Activated B cell treated with CpG ODN at 0.5 μM for 24 hours (primary cell): ENCODE measurements at places on chromosomes 3 and 15. TPM values are rescaled to one million over a fixed set of nuclear protein-coding genes. Genes with fewer than 3 reads are reported as not detected.

DNA sequence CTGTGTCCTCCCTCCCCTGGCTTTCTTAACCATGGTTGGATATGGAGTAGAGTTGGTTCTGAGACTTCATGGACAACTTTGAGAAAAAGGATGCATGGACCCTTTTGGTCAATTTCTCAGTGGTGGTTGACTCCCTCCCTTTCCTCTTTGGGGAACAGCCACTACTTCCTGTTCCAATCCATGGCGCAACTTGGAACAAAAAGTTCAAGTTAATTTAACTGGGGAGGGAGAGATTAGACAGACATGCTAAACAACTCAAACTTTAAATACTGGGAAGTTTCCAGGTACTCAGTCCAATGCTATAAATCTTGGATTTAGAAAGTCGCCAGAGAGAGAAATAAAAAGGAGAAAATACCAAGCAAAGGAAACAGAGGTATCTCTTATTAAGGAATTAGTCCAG lies 202.2 kb downstream of the PDZRN3 start:
- no peak overlapping the region for H3K4me3 ChIP-seq
- no peak for DNase-seq
- H3K27me3 ChIP-seq, result no peaks in the 10 kb centered on the region
- no peaks in the 10 kb centered on the region for H3K4me1 ChIP-seq
- H3K36me3 ChIP-seq, result no peaks in the 10 kb centered on the region
- H3K27ac ChIP-seq, result no peak overlapping the region

Gene CPNE4
- total RNA-seq, result not detected in 2 replicates

- no peaks in the 10 kb centered on the region for H3K27me3 ChIP-seq
- peaks cover 2% of the 10 kb centered on the region for H3K4me1 ChIP-seq
- DNase-seq, result no peak
- H3K4me3 ChIP-seq, result no peak overlapping the region
- H3K27ac ChIP-seq, result no peak overlapping the region
- H3K36me3 ChIP-seq, result no peaks in the 10 kb centered on the region
Observed at GRCh38 chr3:20190991-20191390, 5.0 kb upstream of the SGO1 start.

Gene ADAMTS17
- 1.6 TPM in 1 of 2 replicates, not detected in the other for total RNA-seq

DNA sequence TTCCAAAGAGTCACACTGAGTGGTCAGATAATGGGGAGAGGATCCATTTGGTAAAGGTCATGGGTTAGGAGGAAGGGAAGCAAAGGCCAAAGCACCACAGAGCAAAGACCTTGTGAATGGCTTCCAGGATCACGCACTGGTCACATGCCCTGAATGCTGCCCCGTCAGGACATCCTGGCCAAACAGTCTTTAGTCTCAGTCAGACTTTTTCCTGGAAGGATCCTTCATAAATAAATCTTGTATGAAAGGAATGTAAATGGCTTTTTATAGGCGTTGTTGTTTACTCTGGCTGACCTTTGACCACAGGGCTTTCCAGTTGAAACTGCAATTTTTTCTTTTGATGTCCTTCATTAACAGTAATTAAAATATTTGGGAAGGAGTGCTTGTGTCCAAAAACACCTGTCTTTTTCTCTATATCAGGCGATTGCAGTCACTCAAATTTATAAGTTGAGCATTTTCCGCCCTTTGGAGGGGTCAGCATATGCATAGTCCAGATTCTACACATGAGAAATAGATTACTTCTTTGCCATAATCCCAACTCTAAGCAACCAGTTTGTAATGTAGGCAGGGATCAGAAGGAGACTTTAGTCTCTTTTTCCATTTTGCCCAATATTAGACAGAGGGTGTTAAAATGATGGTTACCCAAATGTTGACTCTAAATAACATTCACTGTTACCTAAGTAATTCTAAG lies 48.4 kb downstream of the CHAC1 start:
- H3K4me3 ChIP-seq, result no peak overlapping the region
- H3K27ac ChIP-seq, result no peak overlapping the region
- no peak for DNase-seq
- peaks cover 75% of the 10 kb centered on the region for H3K36me3 ChIP-seq
- H3K4me1 ChIP-seq, result no peaks in the 10 kb centered on the region

- DNase-seq, result no peak
- peaks cover 4% of the 10 kb centered on the region for H3K27me3 ChIP-seq
- H3K4me1 ChIP-seq, result no peaks in the 10 kb centered on the region
- no peaks in the 10 kb centered on the region for H3K36me3 ChIP-seq
Observed at GRCh38 chr3:191563722-191564121, 102.8 kb downstream of the PYDC2 start.

Gene SEMA3F
- 0.34 TPM in 1 of 2 replicates, not detected in the other for total RNA-seq

Gene MCF2L2
- total RNA-seq, result 1.8 and 2.4 TPM in 2 replicates

DNA sequence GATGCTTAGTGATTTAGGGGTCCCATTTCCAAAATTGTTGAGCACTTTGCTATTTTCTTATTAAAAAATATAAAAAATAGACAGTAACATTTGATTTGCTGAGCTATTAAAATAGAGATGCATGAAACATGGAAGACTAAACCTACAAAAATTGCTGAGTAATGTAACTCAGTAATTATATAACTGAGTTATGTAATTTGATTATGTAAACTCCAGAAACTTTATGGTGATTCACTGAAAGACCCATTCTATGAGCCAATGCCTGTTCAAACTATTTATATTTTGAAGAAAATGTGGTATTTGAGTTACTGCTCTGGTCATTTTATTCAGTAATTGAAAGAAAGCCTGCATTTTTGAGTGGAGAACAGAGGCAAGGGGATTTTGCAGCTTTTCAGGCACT lies 1221.5 kb upstream of the ALCAM start:
- no peak overlapping the region for H3K4me3 ChIP-seq
- H3K27me3 ChIP-seq, result no peaks in the 10 kb centered on the region

DNA sequence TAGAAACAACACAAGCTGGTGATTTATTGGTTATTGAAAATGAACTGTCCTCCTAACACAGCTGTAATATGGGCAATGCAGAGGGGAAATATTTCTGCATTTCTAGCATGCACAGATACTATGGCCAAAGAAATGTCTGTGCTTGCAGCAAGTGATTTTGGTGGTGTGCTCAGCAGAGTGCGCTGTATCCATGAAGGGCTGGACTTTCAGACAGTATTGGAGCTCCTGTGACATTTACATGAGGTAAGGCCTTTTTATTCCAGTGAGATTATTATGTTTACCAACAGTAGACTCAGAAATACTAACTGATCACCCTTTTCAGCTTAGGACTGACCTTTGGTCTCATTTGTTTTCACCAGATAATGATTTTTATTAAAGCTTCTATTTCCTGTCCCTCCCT lies 1302.6 kb upstream of the EPHA6 start:
- no peak overlapping the region for H3K27ac ChIP-seq
- no peaks in the 10 kb centered on the region for H3K4me1 ChIP-seq
- H3K36me3 ChIP-seq, result no peaks in the 10 kb centered on the region
- no peak overlapping the region for H3K4me3 ChIP-seq

Gene GPX1
- 90.0 and 94.6 TPM in 2 replicates for total RNA-seq

- no peak overlapping the region for H3K4me3 ChIP-seq
- H3K36me3 ChIP-seq, result no peaks in the 10 kb centered on the region
- H3K27ac ChIP-seq, result no peak overlapping the region
- DNase-seq, result no peak
- no peaks in the 10 kb centered on the region for H3K27me3 ChIP-seq
Observed at GRCh38 chr3:65995030-65995429, 43.7 kb downstream of the MAGI1 start.

- no peaks in the 10 kb centered on the region for H3K36me3 ChIP-seq
- no peak for DNase-seq
- H3K27ac ChIP-seq, result no peak overlapping the region
- H3K27me3 ChIP-seq, result no peaks in the 10 kb centered on the region
Observed at GRCh38 chr3:2484162-2485026, 385.7 kb downstream of the CNTN4 start.
